ENCODE measurements at places on chromosomes 7 and 10.

DNA sequence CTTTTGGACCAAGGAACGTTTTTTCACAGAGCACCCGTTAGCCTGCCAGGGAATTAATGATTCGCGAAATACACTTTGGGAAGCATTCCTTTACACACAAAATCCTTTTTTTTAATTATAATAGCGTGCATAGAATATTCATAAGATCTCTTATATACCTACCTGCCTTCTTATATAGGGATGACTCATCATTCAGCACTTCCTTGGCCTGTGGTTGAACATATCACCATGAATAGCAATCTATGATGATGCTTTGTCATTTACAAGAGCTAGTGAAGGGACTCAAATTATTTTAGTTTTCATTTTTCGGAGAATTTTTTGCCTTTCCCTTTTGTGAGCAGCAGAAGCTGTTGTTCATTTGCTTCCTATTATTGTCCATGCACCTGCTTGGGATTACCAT lies 97.0 kb downstream of the CDH23 start:
- no peak for DNase-seq

DNA sequence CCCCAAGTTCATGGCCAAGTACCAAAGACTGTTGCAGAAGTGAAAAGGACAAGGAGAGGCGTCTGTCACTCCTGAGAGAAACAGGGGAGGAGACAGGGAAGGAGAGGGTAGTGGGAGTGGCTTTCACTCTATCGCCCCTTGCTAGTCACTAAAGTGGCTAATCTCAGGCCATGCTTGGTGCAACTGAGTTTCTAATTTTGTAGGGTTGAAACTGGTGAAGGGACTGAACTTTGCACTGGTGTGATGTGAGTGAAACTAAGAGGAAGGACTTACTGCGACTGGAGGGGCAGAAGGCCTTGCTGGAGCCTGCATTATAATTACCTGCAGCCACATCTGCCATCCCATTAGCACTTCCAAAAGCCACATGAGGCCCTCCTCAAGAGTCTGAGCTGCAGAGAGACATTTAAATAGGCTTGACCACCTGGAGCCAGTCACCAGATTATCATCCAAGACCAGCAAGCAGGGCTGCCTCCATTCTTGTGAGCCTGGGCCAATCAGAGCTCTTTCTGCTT lies 107.2 kb upstream of the EEPD1 start:
- DNase-seq: no peak

GRCh38 chr10:102405632-102406031 lies 10.1 kb downstream of the NFKB2 start:
- no peak for DNase-seq

DNA sequence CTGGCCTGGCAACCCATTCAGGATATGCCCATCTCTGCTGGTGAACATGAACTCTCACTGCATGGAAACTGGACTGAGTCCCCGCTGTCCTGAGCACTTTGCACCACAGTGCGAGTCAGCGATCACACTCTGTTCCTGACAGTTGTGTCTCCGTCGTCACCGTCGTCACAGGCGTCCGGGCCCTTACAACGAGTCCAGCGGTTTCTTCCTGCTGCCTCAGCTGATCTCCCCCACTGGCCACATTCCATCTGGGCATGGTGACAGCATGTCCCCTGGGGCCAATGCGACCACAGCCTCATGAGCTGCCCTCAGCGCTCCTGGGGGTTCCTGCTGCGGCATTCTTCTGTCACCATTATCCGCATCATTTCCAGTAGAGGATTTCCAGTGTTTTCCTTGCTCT lies 76.8 kb upstream of the KLF6 start:
- DNase-seq: no peak

DNA sequence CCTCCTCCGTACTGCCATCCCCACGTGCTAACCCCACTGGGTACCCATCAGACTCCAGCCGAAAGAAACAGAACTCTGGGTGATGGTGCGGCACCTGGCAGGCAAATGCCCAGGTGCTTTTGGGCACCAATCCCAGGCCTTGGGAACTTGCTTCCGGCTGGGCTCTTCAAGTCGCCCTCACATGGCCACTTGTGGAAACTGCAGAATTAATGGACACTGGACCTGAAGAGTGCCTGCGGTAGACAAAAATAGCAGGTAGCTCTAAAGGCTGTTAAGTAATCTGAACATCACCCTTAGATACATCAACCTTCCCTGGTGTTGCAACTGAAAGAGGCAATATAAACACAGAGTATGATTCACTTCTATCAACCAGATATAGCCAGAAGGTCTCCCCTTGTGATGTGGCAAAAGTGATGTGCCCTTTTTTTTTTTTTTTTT lies 644.4 kb downstream of the GRM8 start:
- no peak for DNase-seq

DNA sequence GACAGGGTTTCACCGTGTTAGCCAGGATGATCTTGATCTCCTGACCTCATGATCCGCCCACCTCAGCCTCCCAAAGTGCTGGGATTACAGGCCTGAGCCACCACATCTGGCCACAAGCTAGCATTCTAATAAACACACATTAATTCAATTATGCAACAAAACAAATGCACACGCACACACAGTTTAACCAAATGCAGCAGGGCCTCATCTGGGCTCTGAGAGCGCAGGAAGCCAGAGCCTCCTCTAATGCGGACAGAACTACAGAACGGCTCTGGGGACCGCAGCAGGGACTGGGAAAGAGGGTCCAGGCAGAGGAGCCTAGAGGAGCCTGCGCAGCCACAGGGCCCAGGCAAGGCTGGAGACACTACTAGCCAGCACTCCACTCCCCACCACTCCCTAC lies 3.8 kb downstream of the MAD1L1 start:
- DNase-seq: no peak

DNA sequence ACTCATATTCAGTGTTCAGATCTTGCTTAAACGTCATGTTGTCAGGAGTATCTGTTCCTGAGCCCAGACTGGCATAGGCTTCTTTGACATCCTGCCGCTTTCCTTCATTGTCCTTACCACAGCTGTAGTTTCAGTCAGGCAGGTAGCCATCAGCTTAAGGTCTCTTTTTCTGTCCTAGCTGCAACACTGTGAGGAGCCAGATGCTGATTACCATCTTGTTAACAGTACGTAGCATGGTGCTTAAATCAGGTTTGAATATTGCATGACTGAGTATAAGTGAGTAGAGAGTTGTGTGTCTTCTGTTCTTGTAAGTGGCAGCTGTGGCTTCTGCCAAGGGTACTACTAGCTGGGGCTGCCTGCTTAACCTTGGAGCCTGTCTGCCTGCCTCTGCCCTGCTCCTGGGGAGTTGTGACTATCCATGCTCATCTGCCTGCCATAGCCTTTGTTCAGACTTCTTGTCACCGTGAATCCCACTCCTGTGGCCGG lies 92.6 kb downstream of the MAPK8 start:
- peak; percentile 16 for DNase-seq
